ENCODE measurements at places on chromosomes 1 and 21.

DNA sequence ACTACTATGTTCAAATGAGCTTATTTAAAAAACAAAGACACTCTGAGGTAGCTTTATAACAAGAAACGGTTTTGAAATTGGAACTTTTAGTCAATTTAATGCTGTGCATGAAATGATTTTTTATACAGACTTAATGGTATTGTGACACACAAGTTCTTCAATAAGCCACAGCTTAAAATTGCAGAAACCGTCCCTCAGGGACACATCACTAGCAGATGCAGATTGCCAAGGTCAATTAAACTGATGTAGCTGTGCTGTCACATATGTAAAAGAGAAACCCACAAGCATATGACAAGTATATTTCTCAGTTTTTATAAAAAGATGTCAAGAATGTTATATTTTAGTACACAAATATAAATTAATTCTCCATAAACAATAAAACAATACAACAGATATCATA lies 366.9 kb downstream of the DPYD start:
- no peak for DNase-seq

DNA sequence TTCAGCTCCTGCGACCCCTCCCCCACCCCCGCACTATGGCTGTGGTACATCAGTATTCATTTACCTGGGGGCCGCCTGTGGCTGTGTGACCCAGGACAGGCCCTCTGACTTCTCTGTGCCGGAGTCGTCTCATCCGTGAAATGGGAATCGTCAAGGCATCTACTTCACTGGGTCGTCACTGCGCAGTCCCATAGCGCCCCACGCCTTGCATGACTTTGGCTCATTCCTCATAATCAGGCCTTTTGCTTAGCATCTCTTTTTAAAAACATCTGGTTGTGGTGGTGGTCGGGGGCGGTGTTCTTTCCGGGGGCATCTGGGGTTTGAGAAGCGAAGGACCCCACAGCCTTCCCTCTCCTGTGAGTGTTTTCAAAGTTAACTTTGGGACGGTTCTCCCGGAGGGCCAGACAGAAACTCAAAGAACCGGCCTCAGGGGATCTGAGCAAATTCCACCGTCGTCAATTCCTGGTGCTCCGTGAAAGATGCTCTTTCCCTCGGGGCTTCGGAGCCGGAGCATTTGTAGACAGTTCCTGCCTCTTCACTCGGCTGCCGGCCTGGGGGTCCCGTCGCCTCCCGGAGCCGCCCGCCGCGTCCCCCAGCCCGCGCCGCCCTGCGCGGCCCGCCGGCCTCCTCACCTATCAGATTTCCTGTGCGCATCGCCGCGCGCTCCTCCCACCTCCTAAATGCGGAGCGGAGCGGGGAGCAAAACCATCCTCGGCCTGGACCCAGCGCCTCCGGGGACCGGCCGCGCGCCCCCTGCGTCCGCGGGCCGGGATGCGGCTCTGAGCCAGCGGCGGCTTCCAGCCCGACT lies at the start of gene B3GALT5:
Gene B3GALT5, plus strand, starts transcription at position 708 of the 808 bp plus-strand sequence. CDS start 47,620 bp downstream, outside the sequence.
- DNase-seq = no peak

GRCh38 chr1:201335174-201335870 lies 42.2 kb downstream of the TNNT2 start:
- DNase-seq = no peak

- DNase-seq = no peak
Measured at GRCh38 chr1:107359472-107360241, 218.8 kb downstream of the NTNG1 start.

- no peak for DNase-seq
Measured at GRCh38 chr1:119046429-119046784, 58.3 kb upstream of the TBX15 start.

DNA sequence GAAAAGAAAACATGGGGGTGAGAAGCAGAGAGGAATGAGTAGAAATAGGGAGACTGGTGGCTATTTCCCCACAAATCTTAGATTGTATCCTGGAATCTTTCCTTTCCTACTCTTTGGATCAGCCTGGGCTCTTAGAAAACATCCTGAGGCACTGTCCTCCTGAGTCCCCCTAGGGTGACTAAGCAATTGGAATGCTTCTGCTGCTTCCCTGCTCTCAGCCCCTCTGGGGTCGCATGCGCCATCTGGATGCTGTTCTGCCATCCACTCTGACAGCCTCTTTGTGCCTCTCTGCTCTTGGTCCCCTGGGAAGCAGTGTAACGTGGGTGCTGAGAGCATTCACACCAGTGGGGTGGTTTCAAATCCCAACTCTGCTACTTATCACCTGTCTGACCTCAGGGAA lies 443.0 kb downstream of the SIPA1L2 start:
- no peak for DNase-seq

DNA sequence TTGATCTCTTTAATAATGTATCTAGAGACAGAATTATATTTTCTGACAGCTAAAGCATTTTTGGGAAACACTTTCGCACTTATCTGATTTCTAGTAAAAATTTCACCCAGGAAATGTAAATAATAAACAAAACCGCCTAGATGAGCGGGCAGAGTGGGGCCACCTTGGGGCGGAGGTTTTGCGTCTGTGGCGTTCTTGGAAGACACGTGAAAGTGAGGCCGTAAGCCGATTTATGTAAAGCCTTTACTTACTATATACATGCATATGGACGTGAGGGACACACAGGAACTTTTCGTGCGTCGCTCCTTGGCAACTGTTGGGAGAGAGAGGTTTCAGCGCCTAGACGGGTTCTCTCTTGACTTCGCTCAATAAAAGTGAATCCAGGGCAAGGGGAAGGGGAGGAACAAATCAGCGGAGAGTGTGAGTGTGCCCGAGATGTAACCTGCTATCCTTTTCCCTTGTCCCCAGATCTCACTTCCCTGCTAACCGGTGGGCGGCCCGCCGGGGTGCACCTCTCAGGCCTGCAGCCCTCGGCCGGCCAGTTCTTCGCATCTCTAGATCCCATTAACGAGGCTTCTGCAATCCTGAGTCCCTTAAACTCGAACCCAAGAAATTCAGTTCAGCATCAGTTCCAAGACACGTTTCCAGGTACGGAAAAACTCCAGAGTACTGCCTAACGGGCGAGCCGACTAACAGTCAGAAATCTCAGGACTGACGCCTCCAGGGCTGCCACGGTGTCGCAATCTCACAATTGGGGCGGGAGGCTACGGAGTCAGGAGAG lies 1.7 kb downstream of the HLX start:
- DNase-seq = no peak

GRCh38 chr1:184443201-184443600 lies 56.4 kb downstream of the C1orf21 start:
- no peak for DNase-seq

DNA sequence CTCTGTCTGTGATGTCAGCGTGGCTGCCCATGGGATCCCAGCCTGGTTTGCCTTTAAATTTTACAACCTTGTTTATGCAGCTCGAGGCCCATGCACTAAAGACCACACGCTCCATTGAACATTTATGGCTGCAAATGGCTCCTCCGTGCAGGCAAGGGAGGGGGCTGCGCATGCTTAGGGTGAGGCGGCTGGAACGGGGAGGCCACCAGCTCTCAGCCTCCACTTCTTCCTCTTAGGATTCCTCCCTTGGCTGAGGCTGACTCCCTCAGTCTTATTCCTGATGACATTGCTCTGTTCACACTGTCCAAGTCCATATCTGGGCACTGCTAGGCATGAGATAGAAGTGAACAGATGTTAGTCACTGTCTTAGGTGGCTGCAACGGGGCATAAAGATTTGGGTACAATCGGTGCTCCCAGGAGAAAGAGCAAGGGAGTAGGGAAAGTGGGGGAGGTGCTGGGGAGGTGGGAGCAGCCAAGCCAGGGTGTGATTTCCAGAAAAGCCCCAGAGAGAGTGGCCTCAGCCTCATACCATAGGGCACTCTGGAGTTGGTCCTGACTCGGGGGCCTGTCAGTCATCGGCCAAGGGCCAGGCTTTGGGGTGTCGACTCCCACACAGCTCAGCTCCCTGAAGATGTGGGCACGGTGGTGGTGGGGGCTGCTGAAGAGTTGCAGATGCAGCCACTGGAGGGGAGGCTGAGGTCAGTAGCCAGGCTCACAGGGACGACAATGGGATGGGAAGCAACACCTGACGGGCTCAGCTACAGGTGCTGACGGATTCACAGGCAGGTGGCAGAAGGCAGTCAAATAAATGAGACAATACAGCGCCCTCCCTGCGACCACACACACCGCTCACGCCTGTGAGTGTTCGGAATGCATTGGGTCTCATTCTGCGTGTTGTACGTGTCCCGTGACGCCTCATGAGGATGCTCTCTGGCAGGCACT lies 37.3 kb upstream of the ACTL8 start:
- DNase-seq = no peak
